ENCODE measurements at places on chromosomes 2 and 18.

- no peak for DNase-seq
Observed at GRCh38 chr2:104977958-104978357, 59.9 kb upstream of the MRPS9 start.

- DNase-seq, result no peak
Observed at GRCh38 chr2:229344151-229344551, 73.1 kb upstream of the PID1 start.

DNA sequence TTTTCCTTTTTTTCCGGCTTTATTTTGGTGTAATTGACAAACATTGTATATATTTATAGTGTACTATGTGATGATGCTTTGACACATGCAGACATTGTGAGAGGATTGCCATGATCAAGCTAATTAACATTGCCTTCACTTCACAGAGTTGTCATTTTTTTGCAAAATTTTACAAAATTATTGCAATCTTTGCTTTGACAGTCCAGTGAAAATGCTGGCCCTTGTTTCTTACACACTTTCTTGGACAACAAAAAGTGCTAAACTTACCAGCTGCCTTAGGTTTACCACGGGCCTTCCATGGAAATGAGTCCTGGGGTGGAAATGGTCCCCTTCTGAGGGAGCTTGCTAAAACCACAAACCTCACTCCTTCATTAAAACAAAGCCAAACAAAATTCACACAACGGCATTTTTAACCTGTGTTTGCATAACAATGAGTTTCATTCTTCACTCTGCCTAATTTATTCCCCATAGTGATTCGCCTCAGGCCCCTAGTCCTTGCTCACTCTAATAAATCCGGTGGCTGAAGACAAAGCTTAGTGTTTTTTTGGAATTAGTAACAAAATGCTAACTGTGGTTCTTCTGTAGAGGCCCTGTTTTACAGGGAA, 32.2 kb downstream of the LINC00305 start:
- no peak for DNase-seq

- no peak for DNase-seq
Observed at GRCh38 chr2:127759931-127760330, 51.0 kb downstream of the WDR33 start.

GRCh38 chr18:61827591-61827990, 65.2 kb downstream of the RNF152 start:
- DNase-seq, result no peak

DNA sequence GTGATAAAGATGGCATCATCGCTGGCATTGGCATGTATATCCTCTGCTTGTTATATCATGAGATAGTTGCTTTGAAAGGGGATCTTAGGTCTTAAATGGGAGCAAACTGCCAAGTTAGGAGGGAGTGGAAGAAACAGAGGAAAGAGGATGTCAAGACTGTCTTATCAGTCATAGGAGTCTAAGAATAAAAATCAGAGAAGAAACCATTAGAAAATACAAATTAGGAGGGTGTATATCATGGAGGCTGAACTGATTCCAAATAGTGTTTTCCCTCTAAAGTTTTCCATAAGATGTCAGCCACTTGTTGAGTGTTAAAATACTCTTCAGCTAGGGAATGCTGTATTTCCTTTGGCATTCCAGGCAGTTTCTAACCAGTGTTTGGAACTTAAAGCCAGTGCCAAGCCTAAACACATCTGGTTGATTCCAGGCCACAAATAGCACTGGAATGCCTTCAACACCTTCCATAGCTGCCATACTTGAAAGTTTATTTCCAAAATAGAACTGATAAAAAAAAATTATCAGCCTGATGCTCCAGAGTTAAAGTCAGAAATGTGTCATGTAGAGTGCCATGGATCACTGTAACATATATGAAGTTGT, 129.4 kb downstream of the ZEB2 start:
- no peak for DNase-seq

- no peak for DNase-seq
Observed at GRCh38 chr2:164030623-164031022, 294.8 kb upstream of the FIGN start.
